IPS-NIHi11 (cell line): ENCODE measurements at places on chromosomes 1 and 21.

DNA sequence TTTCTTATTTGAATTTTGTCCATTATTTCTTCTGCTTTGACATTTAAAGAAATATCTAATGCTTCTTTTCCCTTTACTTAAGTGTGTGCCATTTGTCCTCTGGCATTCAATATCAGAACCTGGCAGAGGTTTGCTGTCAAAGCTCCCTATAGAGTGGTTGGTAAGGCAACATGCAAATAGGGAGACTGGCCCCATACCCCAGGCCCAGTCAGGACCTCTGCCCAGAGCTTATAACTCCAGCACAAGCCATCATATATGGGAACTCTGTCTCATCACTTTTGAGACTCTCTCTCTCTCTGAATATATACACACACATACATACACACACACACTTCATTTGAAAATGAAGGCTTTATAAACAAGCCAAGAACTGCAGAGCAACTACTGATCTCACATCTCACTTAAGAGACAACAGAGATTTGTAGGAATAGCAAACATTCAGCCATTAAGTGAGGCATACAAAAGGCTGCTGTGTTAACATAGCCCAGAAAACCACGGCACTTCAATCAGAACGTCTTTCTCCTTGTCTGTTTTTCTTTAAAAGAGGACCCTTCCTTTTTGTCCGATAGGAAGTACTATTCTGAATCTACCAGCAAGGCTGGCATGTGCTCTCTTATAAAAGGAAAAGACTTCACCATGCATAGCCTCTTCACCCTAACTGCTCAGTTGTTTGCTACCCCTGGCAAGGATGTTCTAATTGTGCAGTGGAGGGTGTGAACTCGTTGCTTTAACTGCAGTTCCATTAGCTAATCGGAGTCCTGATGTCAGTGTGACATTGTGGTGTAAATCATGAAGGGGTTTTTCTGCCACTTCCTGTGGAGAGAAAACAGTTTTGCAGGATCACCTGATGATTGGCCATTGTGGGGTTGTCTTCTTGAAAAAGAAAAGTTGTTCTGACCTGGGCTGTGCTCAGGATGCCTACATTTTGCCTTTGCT is 101.7 kb downstream of the NR5A2 start:
- peak; percentile 45 for DNase-seq

DNA sequence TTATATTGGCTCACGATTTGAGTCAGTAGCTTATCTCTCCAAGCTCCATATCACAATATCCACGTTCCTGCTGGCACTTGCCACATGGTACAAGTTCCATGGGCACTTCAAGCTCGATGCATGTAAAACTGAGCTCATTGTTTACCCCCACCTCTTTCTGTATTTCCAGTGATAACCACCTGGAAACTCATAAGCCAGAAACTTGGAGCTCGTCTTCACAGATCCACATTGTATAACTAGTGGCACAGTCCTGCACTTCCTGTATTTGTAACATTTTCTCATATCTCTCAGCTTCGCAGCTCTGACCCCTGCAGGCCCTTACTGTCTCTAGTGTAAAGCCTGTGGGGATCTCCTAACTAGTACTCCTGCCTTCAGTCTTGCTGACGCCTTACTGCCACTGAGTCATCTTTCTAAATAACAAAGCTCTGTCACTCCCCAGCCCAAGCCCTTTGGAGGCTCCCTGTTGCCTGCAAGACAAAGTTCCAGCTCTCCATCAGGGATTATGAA is 6.5 kb upstream of the C2CD4D start:
- DNase-seq = peak; percentile 71

GRCh38 chr1:17128361-17128760 is 9.1 kb upstream of the PADI2 start:
- DNase-seq = peak; percentile 49

DNA sequence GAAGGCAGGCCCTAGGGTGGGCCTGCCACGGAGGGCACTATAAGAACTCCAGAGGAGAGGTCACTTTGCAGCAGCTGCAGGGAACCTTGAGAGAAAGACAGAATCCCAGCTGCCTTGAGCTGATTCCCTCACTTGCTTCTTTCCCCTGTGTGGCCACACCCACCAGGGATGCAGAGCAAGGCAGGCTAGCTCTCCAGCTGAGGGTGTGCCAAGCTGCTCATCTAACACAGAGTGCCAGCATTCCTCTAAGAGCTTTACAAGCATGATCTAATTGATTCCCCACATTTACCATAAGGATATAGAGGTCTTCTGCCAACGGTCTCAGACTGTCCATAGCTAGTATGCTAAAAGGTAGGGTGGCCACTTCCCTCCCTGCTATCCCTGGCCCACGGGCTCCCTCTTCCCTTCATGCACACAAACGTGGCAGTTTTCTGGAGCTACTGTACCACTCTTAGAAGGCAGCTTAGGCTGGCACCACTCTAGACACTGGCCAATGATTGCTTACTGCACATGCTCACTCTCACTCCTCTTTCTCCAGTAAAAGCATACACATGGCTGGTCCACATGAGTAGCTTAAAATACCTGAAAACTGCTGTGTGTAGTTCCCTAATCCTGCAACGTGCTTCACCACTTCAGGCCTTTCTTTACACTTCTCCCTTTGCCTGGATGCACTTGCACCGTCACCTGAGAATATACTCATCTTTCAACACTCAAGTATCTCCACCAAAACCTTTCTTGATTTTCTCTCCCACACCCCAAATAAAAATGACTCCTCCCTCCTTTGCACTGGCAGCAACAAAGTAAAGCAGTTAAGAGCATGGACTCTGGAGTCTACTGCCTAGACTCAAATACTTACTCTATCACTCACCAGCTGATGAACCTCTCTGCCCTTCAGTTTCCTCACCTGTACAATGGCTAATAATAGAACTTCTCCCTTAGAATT is 57.7 kb downstream of the DMAP1 start:
- DNase-seq = no peak

DNA sequence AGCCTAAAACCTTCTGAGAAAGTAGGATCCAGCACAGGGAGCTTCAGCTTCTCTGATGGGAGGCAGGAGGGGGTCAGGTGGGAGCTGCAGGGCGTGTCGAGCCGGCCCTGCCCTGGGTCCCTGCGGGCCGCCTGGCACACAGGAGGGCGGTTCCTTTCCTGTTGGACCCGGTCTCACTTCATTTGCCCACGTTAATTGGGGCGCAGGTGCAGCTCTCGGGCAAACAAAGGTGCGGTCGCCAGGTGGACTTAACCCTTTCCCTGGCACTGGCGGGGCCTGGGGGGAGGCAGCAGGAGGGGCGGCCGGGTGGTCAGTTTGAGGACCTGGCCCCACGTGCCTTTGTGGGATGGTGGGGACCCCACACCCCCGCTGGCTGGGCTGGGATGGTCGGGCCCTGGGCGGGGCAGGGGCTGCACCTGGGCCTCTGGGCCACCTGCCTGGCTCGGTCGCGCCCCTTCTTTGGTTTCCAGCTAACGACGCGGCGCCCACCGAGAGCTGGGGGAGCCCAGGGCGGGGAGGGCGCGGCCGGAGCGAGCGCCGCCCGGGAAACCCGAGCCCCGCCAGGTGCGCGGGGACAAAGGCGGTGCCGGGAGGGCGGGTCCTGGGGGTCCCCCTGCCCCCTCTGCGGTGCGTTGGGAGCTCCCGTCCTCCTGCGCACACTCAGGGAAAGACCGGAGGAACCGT is 20.8 kb upstream of the C1orf159 start:
- DNase-seq = peak; percentile 84

GRCh38 chr1:17612831-17613230 is 73.3 kb downstream of the ARHGEF10L start:
- DNase-seq = no peak

DNA sequence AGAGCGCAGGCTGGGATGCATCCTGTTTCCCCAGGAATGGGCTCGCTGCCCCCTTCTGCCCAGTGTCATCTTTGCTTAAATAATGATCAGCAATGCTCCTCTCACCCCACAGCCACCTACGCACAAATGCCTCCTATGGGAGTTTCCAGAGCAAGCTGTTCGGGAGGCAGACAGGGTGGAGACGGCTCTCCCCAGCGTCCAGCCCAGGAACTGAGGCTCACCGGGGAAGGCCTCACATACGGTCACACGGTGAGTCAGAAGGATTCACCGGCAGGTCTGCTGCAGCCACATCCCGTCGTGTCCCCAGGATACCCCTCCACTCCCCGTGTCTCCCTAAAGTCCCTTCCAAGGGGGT is 40.3 kb upstream of the RUNX3 start:
- DNase-seq = peak; percentile 53

DNA sequence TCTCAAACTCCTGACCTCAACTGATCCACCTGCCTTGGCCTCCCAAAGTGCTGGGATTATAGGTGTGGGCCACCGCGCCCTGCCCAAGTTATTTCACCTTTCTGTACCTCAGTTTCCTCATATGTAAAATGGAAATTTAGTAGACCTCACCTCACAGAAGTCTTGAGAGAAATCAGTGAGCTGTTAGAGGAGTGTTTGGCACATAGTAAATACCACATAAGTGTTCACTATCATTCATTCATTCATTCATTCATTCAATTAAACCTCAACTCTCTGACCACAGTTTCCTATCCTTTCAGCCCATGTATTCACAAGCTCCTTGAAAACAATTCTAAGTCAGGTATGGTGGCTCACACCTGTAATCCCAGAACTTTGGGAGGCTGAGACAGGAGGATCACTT is 3.8 kb upstream of the FGR start:
- DNase-seq = no peak

- no peak for DNase-seq
Measured at GRCh38 chr1:113940365-113941244, 11.5 kb downstream of the HIPK1 start.

GRCh38 chr1:110487726-110488125 is 31.2 kb downstream of the KCNA10 start:
- DNase-seq = no peak

- no peak for DNase-seq
Measured at GRCh38 chr21:31878831-31879230, 6.0 kb downstream of the HUNK start.

- DNase-seq = no peak
Measured at GRCh38 chr21:41890355-41890754, 11.2 kb upstream of the PRDM15 start.

- DNase-seq = no peak
Measured at GRCh38 chr21:41170859-41171609, 3.1 kb downstream of the BACE2 start.

DNA sequence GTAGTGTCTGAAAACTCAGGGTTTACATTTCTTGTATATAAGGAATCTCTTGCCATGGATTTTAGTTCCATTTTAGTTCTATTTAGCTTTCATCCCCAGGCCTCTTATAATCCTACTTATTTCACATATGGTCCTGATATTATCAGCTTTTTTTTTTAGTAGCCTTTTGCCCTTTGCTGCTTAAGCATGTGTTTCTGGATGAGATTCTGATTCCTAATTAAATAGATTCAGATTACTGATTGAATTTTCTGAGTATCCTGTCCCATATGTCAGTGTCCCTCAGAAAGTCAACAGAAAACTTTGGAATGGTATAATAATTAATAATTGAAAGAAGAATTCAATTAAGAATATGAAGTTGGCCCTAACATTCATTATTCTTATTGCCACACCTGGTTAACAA is 134.7 kb upstream of the HOOK1 start:
- no peak for DNase-seq

DNA sequence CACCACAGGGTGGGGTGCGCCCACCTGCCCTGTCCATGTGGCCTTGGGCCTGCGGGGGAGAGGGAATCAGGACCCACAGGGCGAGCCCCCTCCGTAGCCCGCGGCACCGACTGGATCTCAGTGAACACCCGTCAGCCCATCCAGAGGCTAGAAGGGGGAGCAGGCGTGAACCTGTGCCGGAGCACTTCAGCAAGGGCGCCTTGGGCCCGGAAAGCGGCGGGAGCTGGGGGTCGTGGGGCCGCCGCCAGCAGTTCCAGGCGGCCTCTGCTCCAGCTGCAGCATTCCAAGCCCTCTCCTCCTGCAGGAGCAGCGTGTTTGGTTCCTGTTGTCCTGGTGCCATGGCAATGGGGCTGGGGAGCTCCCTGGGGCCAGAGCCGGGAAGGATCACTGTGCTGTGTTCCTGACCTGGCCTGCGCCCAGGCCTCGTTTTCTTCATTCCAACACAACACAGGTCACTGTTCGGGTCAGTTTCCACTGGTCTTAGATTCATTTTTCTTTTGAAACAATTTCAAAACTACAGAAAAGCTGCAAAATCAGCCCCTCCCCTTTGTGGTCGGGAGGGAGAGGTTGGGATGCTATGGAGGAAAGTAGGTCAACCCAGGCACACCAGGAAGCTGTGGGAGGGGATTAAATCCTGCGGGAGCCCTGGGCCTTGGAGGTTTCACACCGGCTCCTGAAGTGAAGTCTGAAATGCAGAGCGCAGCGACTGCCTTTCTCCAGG is 18.8 kb downstream of the SLX9 start:
- DNase-seq = no peak

DNA sequence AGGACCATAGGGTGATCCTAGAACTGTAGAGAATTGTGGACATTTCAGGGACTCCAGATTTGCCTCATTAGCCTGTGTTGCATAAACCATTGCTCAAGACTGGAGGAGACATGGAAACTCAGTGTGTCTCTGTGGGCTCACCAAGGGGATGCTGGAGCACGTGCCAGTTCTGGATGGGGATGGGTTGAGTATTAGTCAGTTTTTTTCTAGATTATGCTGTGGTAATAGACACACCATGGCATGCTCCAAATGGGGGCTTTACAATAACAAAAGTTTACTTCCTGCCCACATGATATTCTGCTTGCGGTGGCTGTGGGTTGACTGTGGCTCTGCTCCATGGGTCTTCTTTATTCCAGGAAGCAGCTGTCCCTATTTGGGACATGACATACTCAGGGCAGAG is 125.4 kb downstream of the FOXD2 start:
- DNase-seq = no peak

DNA sequence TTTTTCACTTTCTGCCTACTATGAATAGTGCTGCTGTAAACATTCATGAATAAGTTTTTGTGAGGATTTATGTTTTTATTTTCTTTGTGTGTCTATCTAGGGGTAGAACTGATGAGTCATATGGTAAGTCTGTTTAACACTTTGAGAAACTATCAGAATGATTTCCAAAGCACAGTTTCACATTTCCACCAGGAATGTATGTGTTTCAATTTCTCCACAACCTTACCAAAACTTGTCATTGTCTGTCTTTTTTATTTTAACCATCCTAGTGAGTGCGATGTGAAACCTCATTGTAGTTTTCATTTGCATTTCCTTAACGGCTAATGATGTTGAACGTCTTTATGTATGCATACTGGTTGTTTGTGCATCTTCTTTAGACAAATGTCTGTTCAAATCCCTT is 23.5 kb downstream of the RNASEL start:
- DNase-seq = no peak

DNA sequence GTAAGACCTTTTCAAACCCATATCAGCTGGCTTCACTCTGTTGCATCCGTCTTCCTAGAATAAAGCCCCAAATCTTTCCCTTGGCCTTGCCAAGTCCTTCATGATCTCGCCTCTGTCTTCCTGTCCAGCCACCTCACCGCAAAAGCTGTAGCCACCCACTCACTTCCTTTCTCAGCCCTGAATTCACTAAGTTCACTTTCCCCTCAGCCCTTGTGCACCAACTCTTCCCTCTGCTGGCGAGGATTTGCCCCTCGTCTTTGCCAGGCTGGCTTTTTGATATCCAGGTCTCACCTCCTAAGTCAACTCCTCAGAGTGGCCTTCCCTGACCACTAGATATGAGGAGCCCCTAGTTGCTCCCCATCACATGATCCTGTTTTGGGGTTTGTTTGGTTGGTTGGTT is 3.9 kb upstream of the COL16A1 start:
- DNase-seq = no peak
